ENCODE measurements at places on chromosomes 12 and 14. TPM values are rescaled to one million over a fixed set of nuclear protein-coding genes. Genes with fewer than 3 reads are reported as not detected.

The KRT74 gene
- total RNA-seq, result not detected

The GPRC5A gene
- total RNA-seq, result 18.0 TPM

DNA sequence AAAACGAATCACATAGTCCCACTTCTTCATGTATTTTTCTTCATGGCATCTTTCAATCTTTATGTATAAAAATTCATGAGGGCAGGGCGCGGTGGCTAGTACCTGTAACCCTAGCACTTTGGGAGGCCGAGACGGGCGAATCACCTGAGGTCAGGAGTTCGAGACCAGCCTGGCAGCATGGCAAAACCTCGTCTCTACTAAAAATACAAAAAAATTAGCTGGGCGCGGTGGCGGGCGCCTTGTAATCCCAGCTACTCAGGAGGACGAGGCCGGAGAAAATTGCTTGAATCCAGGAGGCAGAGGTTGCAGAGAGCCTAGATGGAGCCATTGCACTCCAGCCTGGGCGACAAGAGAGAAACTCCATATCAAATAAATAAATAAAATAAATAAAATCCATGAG lies 2.5 kb upstream of the GABARAPL1 start:
- H3K4me3 ChIP-seq, result no peak overlapping the region
- peaks cover 10% of the 10 kb centered on the region for H3K4me1 ChIP-seq
- no peaks in the 10 kb centered on the region for H3K27me3 ChIP-seq

DNA sequence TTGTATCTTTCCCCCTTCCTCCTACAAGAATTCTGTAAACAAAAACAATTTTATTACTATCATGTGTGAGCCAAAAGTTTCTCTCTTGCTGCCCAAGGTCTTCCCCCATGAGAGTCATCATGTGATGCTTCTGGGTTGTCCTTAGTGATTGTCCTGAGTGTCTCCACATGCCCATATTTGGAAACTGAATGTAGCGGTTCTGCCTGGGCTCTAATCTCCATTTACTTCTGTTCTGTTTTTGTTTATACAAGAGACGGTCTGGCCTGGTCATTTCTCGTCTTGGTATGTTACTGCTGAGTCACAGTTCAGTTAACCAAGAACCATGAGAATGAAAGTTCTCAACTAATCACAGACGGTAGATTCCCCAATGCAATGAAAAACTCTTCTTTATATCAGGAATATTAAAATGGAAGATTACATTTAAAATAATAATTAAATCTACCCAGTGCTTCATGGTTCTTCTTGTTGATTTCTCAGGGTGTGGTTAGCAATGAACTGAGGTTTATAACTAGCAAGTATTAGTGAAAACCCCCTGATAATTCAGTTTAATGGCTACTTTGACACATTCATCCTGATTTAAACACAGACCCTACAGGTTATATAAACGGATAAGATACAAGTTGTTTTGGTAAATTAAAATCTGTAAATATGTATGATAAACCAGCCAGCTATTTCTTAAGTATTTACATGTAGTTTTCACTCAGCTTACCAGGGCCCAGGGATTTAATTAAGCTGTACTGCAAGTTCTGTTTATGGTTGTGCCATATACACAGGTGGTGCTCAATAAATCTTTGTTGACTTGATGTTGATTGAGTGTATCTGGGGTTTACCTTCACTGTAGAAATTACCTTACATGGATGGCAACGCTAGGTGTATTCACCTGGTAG lies 81.1 kb downstream of the PELI2 start:
- H3K27me3 ChIP-seq, result no peaks in the 10 kb centered on the region
- DNase-seq, result peak; percentile 38
- peaks cover 23% of the 10 kb centered on the region for H3K4me1 ChIP-seq
- no peaks in the 10 kb centered on the region for H3K36me3 ChIP-seq
- H3K27ac ChIP-seq, result peak overlapping the region; percentile 27
- H3K4me3 ChIP-seq, result no peak overlapping the region

DNA sequence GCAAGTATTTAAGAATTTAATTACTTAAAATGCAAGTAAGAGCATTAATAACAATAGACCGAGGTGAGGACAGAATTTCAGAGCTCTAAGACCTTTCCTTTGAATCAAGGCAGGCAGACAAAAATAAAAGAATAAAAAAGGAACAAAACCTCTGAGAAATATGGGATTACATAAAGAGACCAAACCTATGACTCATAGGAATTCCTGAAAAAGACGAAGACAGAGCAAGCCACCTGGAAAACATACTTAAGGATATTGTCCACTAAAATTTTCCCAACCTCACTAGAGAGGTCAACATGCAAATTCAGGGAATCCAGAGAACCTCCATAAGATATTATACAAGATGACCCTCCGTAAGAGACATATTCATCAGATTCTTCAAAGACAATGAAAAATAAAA lies 325.1 kb downstream of the AEBP2 start:
- H3K36me3 ChIP-seq, result no peaks in the 10 kb centered on the region
- no peaks in the 10 kb centered on the region for H3K4me1 ChIP-seq

DNA sequence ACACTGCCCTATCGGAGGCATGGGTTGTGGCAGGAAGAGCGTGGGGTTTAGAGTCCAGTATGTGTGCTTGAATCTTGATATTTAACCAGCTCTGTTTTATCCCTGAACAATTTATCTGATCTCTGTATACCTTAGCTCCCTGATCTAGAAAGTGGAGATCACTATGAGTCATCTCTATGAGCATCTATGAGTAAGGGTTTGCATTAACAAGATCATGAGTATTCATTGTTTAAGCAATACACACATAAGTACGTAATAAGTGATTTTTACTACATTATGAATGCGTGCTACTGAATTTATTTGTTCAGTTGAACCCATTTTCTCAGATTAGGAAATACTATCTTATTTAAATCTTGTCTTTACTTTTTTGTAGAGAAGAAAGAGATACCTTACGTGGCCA lies 49.4 kb downstream of the GPATCH2L start:
- no peaks in the 10 kb centered on the region for H3K4me1 ChIP-seq
- H3K4me3 ChIP-seq, result no peak overlapping the region
- H3K27ac ChIP-seq, result no peak overlapping the region
- H3K36me3 ChIP-seq, result peaks cover 42% of the 10 kb centered on the region

- H3K27me3 ChIP-seq, result no peaks in the 10 kb centered on the region
- peak overlapping the region; percentile 91 for H3K27ac ChIP-seq
- no peak for DNase-seq
- peaks cover 6% of the 10 kb centered on the region for H3K4me1 ChIP-seq
These were observed 875 bp downstream of the IRAK3 start for GRCh38 chr12:66189889-66190288.

- no peaks in the 10 kb centered on the region for H3K36me3 ChIP-seq
- no peak overlapping the region for H3K27ac ChIP-seq
- H3K27me3 ChIP-seq, result no peaks in the 10 kb centered on the region
- DNase-seq, result peak; percentile 27
- no peak overlapping the region for H3K4me3 ChIP-seq
These were observed 42.2 kb upstream of the TBX3 start for GRCh38 chr12:114726092-114726710.

DNA sequence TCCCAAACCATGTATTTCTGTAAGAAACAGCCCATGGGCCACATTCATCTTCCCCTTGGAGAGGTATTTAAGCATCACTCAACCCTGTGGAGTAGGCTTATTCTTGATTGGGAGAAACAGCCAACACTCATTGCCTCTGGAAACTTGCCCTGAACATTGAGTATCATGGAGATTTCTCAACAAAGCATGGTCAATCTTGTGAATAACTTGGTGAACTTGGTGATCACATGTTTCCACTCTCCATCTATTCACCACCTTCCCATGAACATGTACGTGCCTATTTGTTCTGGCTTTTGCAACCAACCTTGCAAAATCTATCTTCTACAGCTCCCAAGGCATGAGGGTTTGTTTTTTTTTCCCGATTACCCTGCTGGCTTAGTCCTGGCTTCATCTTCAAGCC lies 163.2 kb downstream of the PAH start:
- H3K36me3 ChIP-seq, result no peaks in the 10 kb centered on the region
- no peak overlapping the region for H3K4me3 ChIP-seq
- no peaks in the 10 kb centered on the region for H3K4me1 ChIP-seq
- no peak for DNase-seq

- no peak overlapping the region for H3K4me3 ChIP-seq
- no peak overlapping the region for H3K27ac ChIP-seq
- DNase-seq, result no peak
- H3K36me3 ChIP-seq, result no peaks in the 10 kb centered on the region
- 0 out of 2 replicates have a peak, but pooled peaks cover 10% of the 10 kb centered on the region for H3K27me3 ChIP-seq
These were observed 196.3 kb downstream of the PAX9 start for GRCh38 chr14:36857842-36858445.

Data from SJCRH30 (cell line).